ENCODE measurements at places on chromosomes 12 and 14. TPM values are rescaled to one million over a fixed set of nuclear protein-coding genes. Genes with fewer than 3 reads are reported as not detected.

DNA sequence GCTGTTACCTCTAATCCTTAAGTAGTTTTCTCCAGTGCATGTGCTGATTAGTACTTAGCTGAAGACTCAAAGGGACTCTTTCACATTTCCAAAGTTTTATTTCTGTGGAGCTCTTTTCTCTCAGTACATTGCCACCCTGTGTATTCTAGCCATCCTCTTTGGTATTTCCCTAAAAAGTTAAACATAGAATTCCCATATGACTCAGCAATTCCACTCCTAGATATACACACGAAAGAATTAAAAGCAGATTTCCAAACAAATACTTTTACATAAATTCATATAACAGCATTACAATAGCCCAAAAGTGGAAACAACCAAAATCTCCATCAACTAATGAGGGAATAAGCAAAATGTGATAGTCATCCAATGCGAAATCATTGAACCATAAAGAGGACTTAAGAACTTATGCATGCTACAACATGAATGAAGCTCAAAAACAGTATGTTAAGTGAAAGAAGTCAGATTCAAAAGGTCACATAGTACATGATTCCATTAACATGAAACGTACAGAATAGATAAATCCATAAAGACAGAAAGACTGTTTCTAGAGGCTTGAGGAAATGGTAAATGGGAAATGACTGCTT lies 9.0 kb upstream of the NOVA1 start:
- no peak overlapping the region for H3K4me3 ChIP-seq
- DNase-seq, result no peak
- no peak overlapping the region for H3K27ac ChIP-seq
- H3K36me3 ChIP-seq, result no peaks in the 10 kb centered on the region

DNA sequence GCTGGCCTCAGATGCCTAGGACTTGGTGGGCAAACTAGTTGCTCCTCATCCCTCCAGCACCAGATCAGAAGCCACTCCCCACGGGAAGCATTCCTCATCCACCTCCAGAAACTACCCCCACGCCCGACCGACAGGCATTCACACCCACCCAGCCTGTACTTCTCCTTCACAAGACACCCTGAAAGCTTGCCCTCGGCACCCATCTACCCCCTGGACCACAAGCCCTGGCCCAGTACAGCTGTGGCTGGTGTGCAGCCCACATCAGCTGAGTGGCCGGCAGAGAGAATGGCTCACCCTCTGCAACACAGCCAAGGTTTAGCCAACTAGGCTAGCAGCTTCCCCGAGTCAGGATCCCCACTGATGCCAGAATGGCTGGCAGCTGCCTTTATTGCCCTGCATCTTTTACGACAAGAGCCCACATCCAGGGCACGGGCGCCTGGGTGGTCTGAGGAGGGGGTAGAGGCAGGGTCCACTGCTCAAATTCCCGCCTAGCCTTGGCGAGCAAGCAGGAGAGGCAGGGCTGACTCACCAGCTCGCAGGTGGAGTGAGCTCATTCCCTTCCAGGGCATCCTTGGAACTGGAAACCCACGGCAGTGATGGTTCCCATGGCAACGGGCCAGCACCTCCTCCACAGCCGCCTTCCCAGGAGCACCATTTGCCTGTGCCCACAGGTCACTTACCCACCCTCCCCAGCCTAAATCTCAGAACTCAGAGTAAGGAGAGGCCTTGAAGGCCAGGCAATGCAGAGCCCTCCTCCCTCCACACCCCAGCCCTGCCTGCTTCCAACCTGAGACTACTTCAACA lies 17.1 kb downstream of the ACTN1 start:
- peak overlapping the region; percentile 34 for H3K4me3 ChIP-seq
- H3K27ac ChIP-seq, result peak overlapping the region; percentile 64
- no peaks in the 10 kb centered on the region for H3K36me3 ChIP-seq

NGB gene
- not detected for total RNA-seq

KLRG1 gene
- total RNA-seq, result 5.9 TPM

Measured in thoracic aorta (tissue), 2 donors.